ENCODE measurements at places on chromosomes 2 and 18. TPM values are rescaled to one million over a fixed set of nuclear protein-coding genes. Genes with fewer than 3 reads are reported as not detected.

REG3G gene
- total RNA-seq = 0.33 TPM

AQP12A gene
- total RNA-seq = 0.97 TPM

- no peaks in the 10 kb centered on the region for H3K27me3 ChIP-seq
- H3K27ac ChIP-seq = no peak overlapping the region
- H3K4me3 ChIP-seq = no peak overlapping the region
Measured at GRCh38 chr2:29417630-29418029, 302.4 kb downstream of the CLIP4 start.

GRCh38 chr2:138470941-138471340 is 30.6 kb upstream of the SPOPL start:
- no peak overlapping the region for H3K27ac ChIP-seq
- DNase-seq = no peak
- H3K36me3 ChIP-seq = no peaks in the 10 kb centered on the region
- H3K4me3 ChIP-seq = no peak overlapping the region
- H3K27me3 ChIP-seq = no peaks in the 10 kb centered on the region
- H3K4me1 ChIP-seq = peaks cover 9% of the 10 kb centered on the region

- no peaks in the 10 kb centered on the region for H3K4me1 ChIP-seq
- H3K27me3 ChIP-seq = no peaks in the 10 kb centered on the region
- H3K27ac ChIP-seq = no peak overlapping the region
- H3K4me3 ChIP-seq = no peak overlapping the region
- DNase-seq = no peak
Measured at GRCh38 chr2:61229936-61230335, 67.9 kb downstream of the C2orf74 start.
